T1000 (cell line): ENCODE measurements at places on chromosomes 2 and 18.

- no peak for DNase-seq
These were observed 108.0 kb downstream of the CDH19 start for GRCh38 chr18:66495844-66496243.

DNA sequence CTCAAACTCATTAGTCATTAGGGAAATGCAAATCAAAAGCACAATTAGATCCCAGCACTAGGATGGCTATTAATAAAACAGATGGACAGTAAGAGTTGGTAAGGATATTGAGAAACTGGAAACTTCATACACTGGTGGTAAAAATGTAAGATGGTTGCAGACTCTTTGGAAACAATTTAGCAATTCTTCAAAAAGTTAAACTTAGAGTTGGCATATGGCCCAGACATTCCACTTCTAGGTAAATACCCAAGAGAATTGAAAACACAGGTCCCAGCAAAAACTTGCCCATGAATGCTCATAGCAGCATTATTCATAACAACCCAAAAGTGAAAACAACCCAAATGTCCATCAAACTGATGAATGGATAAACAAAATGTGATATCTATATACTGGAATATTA lies 84.9 kb upstream of the ZFP36L2 start:
- no peak for DNase-seq

- DNase-seq: no peak
These were observed 147.6 kb upstream of the ITGA6 start for GRCh38 chr2:172279813-172280212.

GRCh38 chr18:13179566-13180113 lies 38.9 kb upstream of the LDLRAD4 start:
- no peak for DNase-seq

DNA sequence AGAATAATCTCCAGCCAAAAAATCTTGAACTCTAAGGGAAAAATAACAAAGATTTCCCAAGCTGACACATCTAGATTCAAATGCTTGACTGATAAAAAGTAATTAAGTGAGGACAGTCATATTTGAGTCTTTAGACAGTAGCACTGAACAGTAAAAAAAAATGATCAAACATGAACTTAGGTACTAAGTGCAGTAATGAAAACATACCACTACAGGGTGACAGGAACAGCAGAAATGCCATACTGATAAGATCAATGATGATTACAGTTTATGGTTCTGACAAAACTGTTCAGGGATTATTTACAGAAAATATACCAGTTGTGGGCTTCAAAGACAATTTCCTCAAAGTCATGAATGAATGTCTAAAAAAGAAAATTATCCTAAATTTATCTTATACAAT lies 80.3 kb downstream of the OSBPL1A start:
- DNase-seq: no peak

DNA sequence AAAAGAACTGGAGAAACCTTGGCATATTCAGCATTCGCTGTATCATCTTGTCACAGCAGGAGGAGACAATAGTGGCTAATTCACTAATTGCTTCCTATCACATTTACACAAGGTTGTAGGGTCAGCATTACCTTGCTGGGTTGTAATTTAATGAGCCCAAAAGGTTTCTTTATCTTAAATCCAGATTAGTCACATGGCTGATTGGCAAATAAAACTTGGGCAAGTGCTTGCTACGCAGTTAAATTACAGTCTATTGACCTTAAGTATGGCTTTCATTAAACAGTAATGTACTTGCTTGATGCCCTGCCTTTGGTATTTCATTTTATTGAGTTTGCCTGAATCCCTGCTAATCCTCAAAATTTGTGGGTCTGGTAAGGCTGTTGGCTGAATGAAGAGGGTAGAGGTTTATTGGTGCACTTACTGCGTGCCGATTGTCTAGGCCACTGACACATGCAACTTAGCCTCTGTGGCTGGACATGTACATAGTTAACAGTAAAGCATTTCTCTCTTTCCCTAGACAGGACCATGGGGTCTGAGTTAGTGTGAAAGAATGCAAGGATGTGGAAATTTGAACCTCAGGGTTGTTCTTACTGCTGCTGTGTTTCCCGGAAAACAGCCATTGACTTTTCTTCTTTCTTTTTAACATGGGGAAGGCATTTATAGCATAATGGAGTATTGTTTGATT lies 34.3 kb downstream of the FMNL2 start:
- peak; percentile 28 for DNase-seq

DNA sequence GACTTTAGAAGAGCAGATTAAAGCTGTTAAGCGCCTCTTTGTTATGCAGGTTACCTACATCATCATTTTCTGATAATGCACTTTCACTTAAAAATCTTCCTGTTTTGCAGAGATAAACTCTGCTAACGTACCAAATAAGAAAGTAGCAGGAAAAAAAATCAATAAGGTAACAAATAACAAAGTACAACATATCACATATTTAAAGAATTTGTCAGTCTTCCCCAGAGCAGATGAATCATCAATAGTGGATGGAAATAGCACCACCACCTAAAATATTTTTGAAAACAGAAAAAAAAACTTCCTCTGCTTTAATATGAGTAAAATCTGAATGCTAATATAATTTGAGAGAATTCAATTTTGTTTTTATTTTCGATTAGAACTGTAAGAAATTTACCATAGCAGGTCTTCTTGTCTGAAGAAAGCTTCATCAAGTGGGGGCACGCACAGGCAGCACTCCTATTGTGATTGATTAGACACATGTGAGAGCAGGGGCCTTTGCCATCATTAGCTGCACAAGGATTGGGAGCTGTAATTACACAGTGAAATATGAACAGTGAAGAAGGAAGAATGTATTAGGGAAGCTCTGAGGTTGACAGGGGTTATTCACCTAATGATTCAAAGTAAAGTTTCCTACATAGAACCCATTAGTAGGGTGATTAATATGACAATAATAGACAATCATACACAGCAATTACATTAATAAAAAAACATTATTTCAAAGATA lies 1279.4 kb downstream of the LRP1B start:
- DNase-seq: no peak

DNA sequence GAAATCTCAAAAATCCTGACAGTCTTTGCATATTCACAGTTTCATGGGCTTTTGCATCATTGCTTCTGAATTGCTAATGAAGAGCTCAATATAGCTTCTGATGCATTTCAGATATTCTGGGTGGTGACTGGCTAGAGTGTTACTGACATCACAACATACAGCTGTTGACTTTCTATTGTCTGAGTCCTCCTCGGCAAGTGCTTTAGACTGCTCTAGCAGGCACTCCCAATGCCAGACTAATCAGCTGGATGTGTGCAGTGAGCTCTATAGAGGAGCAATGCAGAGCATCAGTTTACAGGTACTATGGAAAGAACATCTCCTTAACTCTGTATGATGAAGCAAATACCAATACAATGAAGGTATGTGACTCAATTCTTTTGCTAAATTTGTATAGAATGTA lies 54.9 kb downstream of the R3HDM1 start:
- DNase-seq: no peak

- peak; percentile 61 for DNase-seq
These were observed 21.6 kb upstream of the SPATA3 start for GRCh38 chr2:230974096-230974913.

DNA sequence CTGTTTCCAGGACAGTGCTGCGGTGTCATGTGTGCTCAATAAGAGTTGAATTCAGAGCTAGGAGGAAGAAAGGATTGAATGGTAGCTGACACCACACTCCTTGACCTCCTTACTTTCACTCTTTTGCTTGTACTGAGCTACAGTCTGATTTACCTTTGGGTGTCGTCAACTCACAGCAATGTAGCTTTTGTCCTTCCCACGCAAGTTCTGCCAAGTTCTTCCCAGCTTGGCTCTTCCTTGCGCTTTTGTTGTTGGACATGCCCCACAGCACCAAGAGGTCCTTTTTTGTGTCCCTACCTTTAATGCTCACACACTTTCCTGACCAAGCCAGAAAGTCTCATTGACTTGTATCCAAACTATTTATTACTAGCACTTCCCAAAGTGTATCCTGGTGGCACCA lies 38.3 kb upstream of the ITGB6 start:
- DNase-seq: no peak

GRCh38 chr2:132550946-132551345 lies 119.1 kb downstream of the LYPD1 start:
- DNase-seq: no peak

DNA sequence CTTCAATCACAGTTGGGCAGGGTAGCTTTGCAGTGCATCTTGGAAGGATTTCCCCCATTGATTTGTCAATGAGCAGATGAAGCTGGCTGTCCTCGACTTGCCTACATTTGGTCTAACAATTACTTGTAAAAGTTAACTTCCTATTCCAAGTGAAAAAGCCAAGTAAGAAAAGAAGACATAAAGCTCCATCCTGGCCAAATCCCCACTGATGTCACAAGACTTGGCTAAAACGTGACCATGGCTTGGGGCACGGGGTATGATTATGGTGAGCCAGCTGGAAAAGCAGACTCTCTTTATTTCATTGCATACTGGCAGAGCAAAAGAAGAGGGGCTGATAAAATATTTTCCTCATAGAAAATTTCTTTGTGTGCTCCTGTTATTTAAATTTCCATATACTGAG lies 25.4 kb upstream of the PID1 start:
- no peak for DNase-seq
